CD4-positive, alpha-beta T cell treated with Interleukin-6 for 4 hours (primary cell): ENCODE measurements at places on chromosomes 2 and 18.

DNA sequence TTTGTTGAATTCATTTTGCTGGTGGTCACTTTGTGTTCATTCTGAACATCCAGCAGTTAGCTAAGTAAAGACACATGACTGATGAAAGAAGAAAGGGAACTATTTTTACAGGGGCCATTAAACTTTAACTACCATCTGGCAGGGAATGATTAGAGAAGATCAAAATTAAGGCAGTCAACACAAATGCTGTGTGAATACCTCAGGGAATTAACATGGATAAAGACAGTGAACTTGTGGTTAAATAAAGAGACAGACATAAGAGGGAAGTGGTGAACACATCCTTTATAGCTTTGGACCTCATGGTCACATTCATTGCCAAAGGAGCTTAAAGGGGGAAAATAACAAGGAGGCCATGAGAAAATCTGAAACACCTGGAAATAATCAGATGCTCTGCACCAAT is 52.6 kb upstream of the ATP5MC3 start:
- DNase-seq: no peak

DNA sequence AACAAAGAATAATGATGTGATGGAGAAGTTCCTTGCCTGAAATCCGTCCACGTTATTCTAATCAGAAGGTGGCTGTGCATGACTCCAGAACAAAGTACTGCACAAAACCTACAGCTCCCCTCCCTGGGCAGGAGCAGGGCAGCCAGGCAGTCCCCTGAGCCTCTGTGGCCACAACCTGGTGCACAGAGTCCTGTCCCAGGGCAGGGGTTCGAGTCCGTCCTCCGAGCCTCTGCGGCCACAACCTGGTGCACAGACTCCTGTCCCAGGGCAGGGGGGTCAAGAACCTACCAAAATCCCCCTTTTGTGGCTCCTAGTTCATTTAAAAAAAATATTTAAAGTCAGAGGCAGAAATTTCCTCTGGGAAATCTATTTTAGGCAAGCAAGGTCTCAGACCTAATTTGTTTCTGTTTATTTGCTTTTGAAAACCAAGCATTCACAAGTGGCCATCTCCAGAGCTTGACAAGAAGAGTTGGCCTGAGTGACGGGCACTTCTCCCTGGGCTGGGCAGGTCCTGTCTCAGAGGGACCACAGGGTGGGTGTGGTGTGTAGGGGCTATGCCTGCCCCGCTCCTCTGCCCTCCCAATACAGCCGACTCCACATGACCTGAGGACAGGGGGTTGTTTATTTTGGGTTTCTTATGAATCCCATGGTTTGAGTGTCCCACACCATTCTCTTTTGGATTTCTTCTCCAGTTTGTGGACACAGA is 255.9 kb upstream of the PXDN start:
- DNase-seq: no peak

DNA sequence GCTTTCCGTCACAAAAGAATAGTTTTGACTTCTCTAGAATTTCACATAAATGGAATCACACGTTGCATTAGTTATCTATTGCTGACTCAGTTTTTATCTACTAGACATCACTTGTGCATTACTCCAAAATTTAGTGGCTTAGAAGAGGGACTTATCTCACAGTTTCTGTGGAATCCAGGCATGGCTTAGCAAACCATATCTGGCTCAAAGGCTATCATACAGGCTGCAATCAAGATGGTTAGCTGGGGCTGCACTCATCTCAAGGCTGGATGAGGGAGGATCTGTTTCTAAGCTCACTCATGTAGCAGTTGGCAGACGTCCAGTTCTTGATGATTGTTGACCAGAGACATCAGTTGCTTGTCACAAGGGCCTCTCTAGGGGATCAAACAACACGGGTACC is 6.6 kb upstream of the DSC3 start:
- DNase-seq: no peak

DNA sequence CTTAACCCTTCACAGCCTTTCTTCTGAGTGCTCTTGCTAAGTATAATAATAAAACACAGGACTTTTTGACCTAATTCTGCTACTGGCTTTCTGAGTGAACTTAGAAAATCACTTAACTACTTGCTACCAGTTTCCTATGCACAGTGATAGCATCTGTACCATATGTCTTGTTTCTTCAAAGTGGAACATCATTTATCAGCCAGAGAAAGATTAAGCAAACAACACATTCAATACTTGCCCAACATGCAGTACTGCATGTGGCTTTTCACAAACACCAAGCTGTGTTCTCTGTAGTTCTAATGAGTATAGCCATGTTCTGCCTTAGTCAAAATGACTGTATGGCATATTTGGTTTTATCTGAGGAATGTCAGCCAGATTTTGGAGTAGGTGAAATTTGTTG is 1286.6 kb upstream of the ZEB2 start:
- no peak for DNase-seq

GRCh38 chr2:155218945-155219344 is 520.5 kb downstream of the KCNJ3 start:
- no peak for DNase-seq

DNA sequence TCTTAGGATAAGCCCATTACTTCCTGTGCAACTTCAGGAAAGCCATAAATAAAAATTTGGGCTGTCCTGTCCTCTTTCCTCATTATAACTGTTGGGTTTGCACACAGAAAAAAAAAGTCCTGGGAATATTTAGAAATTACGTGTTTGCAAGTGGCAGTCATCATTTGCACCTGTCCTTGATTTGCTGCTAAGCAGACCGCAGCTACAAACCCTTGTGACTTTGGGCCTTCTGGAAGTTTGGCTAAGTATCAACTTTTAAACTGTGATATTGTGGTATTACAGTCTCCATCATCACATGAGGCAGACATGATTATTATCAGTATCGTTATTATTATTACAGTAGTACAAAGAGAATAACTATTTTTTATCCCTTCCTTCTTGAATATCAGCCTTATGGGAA is 260.7 kb upstream of the SESTD1 start:
- DNase-seq: no peak

DNA sequence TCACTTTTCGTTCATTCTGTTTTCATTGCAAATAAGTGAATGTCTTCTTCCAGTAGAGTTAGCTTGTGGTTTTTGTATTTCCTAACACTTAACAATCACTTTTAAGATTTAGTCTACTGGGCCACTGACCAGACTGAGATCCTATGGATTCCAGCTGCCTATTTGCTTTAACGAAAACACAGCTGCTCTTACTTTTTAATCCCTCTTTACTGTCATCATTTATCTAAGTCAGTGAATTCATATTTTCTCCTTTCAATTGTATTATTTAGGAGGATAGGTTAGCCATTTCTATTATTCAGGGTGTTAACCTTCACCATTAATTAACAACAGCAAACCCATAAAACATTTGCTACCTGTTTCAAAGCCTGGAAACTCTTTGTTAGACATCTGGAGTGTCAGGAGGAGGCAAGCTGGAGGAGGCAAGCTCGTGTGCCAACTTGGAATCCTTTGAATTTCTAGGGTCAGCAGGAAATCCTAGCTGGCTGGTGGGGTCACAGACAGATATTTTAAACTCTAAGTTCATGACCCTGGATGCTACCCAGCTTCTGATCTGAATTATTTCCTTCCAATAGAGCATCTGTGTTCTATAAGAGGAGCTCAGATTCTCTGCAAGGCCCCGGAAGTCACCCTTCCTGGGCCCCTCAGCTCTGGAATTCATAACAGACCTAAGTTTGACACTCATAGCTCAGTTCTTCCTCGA is 385.3 kb downstream of the RBM43 start:
- DNase-seq: no peak

DNA sequence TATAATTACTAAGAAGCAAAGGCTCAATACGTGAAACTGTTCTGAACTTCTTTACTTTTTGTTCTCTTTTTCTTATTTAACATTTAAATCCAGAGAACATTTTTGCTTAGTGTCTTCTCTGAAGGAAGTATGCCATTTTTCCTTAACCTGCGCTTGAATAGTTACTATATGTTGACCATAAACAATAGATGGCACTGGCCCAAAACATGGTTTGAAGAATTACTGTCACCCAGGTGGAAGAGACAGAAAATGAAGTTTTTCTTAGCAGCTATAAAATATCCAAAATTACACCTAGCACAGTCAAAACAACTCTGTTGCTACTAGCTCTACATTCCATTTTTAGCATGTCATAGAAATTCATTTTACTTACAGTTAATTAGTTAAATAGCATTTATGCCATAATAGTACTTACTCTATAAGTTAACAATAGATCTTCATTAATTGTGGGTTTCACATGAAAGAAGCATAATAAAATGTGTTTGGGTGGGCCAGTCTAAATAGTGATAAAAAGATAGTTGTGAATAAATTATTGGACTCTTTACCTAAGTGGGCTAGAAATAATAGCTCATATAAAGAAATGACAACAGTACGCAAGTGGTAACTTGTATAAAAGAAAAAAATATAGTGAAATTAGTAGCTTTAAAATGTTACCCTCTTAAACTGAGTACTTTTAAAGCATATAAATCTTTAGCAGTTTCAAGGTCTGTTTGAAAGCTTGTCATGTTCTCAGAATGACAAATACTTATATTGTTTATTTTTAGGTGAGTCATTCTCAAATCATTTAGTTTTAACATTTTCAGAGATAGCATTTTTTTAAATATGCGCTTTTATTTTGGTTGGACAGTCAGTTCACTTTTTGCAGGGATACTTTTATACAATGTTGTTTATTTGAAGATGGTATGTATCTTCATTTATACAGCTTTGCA is 3.7 kb downstream of the ETAA1 start:
- no peak for DNase-seq

DNA sequence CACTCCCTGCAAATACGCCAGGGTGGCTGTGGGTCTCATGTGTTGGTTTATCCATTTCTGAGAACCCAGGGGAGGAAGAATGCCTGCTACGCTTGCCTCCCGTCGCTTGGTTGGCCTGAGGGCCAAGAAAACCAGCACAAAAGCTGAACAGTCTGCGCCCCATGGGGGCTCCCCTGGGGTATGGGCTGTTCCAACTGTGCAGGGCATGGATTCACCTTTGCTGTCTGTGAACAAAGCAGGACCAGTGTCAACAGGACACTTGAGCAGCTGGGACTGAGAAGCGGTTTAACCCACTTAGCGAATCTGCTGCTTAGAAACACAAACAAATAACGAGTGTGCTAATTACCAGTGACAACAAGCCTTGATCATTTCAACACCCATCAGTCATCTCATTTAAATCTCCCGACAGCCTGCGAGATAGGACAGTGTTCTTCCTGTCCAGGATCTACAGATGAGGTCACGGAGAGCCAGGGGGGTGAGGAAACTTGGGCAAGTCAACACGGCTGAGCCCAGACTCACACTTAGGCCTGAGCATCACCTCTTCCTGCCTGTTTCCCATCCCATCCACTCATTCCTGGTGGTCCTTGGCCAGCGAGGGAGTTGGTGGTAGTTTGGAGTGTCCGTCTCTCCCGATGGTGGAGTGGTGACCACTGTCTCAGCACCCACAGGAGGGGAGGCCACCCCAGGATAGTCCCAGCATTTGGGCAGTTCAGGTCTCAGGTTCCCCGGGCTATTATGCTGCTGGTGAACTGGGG is 111.6 kb upstream of the HAAO start:
- DNase-seq: no peak

DNA sequence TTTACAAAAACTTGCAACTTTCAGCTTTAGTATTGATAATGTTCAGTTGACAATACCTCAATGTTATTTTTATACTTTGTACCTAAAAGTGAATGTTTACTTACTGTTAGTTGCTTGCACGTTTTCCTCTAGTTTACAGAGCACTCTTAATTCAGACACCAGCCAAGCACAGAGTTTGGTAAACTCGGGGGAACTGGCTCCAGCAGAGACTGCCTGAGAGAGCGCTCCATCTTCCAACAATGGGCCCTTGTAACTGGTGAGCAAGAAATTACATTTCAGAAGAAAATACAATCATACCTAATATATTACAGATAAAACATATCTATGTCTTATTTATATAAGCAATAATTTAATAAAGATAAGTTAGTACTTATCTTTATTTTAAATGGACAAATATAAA is 3.7 kb downstream of the FAM98A start:
- no peak for DNase-seq

DNA sequence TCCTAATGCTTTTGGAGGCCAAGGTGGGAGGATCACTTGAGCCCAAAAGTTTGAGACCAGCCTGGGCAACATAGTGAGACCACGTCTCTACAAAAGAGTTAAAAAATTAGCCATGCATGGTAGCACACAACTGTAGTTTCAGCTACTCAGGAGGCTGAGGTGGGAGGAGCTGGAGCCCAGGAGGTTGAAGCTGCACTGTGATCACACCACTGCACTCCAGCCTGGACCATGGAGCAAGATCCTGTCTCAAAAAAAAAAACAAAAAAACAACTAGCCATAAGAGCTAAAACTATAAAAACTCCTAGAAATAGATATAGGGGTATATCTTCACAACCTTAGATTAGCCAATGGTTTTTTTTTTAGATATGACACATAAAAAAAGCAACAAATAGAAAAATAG is 16.9 kb upstream of the COL6A3 start:
- DNase-seq: no peak

DNA sequence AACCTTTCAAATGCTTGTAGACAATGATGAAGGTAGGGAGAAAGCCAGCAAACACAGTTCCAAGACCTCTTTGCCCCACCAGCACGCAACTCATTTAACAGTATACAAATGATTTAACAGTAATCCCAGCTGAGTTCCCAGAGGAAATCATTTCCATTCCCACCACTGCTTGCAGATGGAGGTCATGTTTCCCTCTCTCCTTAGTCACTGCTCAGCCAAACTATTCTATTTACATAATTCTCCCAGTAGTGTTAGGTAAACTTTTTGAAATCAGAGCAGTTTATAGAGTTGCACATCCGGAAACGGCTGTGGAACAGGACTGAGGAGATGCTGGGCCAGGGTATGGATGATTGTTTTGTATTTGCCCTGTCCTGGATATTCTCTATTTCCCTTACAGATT is 328.5 kb downstream of the FIGN start:
- DNase-seq: no peak

- DNase-seq: no peak
Measured at GRCh38 chr18:61541673-61542072, 208.4 kb downstream of the CDH20 start.

DNA sequence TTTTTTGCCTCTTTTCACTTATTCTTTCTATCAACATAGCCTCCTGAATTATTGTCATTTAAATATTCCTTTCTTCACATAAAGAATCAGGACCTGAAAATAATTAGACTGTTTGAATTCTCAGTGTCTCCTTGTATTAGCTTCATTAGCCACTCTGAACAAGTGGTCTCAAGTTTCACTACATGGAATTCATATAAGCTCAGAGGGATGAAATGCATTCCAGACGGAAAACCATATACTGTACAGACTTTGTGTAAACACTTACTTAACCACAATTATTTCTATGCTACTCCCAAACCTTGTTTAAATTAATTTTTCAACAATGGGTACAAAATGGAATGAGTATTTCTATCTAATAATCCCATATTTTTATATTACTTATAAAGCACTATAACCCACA is 53.4 kb downstream of the CHN1 start:
- DNase-seq: no peak
